ENCODE measurements at places on chromosomes 6 and 20.

DNA sequence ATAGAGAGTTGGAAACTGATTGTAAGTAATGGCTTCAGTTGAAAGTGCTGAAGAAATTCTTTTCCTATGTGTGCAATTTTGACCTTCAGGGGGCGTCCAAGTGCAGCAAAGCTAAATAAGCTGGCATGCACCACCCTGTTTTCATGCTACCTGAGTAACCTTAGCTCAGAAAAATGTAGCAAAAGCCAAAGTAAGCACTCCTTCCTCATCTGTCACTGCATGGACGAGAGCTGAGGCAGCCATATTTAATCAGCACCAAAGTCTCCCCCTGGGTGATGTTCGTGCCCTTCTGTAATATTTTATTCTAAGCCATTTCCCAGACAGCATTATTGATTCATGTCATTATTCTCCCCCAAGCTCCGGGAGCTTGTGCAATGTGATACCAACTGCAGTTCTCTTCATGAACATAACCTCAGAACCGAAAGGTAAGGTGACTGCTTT, 123.1 kb downstream of the RPS12 start:
- DNase-seq = no peak

GRCh38 chr6:5536644-5537043, 275.3 kb downstream of the FARS2 start:
- DNase-seq = no peak

GRCh38 chr6:9564021-9564420, 850.9 kb downstream of the TFAP2A start:
- no peak for DNase-seq

DNA sequence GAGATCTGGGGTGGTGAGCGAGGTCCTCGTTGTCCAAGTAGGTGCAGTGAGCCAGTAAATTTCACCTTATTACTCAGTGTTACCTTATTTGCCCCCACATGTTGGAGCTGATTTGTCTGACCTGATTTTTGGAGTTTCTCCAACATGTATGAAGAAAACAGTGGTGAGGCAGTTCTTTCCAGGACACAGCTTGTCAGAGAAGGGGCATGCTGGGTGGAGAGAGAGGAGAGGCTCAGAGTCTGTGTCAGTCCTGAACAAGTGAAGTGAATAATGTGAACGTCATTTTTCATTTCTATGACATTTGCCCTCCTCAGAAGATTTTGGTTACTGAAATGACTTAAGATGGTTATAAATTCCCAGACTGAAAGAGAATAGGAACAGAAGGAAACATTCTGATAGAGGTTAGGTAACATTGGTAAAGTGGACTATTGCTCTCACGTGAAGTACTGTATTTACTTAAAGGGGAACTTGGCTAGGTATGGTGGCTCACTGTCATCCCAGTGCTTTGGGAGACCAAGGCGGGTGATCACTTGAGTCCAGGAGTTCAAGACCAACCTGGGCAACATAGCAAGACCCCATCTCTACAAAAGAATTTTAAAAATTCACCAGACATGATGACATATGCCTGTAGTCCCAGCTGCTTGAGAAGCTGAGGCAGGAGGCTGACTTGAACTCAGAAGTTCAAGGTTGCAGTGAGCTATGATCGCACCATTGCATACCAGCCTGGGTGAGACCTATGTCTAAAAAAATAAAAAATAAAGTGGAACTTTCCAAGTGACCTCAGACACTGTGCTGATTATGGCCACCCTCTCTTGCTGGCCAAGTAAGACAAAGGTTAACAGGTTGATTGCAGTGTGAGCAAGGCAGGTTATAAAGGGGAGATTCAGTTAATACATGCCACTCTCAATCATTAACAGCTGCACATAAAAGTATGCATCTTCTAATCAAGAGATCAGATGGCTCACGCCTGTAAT, 184.3 kb downstream of the EDN1 start:
- DNase-seq = no peak

- no peak for DNase-seq
Measured at GRCh38 chr20:9161311-9161710, 92.4 kb downstream of the PLCB4 start.

DNA sequence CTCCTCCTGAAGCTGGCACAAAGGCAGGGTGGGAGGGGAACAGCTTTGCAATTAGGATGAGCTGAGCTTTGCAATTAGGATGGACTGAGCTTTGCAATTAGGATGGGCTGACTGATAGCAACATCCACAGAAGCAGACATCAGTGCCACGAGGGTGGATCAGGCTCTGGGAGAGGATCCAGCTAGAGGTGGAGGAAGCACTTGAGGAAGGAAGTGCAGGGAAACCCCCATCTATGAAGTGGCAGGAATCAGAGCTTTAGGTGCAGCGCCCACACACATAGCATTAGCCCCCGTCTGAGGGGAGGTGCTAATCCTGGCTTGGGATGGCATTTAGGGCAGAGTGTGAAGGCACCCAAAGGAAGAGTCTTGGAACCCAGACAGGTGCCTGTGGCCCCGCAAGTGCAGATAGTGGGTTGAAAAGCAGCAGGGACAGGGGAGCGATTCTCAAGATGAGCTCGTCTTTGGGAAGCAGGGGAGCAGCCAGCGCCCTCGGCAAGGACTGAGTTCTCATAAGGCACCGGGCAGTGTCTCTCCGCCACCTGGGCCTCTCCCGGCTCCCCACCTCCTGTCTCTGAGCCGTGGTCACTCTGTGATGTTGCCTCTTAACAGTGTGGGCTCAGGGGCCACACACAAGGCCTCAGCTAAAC, 12.0 kb upstream of the THBS2 start:
- no peak for DNase-seq

DNA sequence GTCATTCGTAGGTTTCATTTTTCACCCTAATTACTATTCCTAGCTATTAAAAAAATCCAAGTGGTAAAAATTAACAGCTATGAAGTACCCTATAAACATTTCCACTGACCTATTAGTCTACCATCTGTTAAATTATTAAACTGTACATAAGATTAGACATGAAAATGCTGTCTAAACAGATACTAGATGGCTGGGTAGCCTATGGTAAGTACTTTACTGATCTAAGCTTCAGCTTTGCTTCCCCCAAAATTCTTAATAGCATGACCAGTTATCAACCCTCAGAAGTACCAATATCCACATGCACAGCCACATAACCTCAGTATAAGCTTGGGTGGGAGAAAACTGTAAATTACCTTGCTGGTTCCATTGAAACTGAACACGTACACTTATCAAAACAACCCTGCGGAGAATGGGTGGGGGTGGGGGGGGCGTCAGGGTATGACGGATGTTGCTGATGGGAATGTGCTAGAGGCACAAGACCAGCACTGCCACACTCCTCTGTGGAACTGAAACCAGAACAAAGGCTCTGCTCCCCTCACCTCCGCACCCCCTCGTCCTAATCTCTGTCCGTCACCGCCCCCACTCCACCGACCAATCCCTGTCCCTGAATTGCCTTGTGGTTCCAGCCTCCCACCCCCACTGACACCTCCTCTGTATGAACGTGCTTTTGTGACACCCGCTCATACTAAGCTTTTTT, 45.3 kb downstream of the B4GALT5 start:
- DNase-seq = peak; percentile 19

DNA sequence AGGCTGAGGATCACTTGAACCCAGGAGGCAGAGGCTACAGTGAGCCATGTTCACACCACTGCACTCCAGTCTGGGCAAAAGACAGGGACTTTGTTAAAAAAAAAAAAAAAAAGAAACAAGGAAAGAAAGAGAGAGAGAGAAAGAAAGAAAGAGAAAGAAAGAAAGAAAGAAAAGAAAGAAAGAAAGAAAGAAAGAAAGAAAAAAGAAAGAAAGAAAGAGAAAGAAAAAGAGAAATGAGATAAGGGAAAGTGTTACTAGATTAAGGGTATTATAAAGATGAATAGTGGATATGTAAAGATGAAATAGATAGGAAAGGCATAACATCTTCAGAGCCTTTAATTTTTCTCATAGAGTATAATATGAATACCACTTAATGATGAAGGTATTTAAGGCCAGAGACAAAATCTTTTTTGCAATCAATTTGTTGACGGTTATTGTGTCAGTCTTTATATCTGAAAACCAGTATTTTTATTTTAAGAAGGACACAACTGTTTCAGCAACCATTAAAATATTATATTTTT, 26.6 kb downstream of the ABT1 start:
- DNase-seq = no peak

DNA sequence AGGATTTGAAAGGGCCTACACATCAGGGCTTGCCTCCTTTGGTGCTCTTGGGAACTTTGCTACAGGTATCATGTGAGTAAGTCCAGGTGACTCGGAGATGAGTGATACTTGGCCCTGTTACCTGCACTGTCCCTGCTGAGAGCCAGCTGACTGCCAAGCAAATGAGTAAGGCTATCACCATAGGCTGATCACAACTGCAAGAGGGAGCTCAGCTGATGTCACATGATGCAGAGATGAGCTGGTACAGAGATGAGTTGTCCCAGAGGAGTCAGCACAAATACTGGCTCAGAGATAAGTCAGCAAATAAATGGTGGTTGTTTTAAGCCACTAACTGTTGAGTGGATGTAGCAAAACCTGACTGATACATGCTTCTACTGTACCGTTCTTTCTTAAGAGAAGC, 41.4 kb downstream of the LAMP5 start:
- DNase-seq = no peak

- no peak for DNase-seq
Measured at GRCh38 chr6:144314562-144314961, 29.4 kb downstream of the UTRN start.

DNA sequence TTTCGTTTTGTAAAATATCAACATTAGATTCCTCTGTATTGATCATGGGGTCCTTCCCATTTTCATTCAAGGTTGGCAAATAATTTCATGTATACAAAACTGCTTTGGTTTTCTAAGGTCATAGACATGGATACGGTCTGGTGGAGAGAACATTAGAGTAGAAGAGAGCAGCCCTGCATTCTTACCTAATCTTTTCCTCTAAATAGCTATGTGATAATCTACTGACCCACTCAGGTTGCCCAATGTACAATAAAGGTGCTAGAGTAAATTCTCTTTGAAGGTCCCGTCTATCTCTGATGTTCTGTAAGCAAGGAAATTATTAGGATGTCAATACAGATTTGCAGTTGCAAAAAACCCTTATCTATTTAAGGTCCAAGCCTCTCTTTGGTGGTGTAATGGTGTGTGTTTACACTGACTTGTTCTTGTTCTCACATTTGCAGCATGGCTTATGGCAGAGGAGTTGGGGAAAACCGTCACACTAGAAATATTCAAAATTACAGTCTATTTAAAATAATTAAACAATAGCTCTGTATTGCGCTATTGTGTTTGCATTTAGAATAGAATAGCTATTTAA, 31.2 kb upstream of the NOX3 start:
- DNase-seq = no peak

GRCh38 chr20:51526106-51526470, 16.4 kb downstream of the NFATC2 start:
- DNase-seq = no peak

DNA sequence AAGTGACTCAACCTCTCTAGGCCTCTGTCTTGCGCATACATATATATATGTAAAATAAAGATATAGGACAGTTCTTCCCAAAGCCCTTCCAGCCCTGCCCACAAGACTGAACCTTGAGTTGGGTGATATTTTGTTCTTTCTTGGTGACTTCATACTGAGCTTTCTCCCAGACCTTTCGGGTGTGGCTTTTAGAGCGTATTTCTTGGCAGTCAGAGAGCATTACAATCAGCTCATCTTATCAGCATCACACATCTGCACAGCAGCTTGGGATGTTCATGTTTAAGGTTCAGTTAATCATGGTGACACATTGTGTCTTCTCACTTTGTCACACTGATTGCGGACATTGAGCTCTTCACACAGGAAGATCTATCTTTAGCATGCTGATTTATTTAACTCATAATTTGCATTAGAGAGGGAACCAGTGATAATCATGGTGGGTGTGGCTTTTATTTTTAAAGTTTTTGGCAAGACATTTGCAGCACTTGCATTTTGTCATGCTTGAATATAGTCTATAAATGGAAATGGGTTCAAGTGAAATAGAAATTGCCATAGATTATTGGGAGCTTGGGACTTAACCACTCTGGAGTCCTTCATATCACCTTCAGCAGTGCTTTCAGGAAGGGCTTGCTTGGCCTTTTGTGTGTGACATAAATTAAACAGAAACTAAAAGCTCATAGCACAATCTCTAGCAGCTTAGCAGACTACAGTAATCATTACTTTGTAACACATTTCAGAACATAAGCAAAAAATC, 8.3 kb downstream of the KIF3B start:
- DNase-seq = no peak

DNA sequence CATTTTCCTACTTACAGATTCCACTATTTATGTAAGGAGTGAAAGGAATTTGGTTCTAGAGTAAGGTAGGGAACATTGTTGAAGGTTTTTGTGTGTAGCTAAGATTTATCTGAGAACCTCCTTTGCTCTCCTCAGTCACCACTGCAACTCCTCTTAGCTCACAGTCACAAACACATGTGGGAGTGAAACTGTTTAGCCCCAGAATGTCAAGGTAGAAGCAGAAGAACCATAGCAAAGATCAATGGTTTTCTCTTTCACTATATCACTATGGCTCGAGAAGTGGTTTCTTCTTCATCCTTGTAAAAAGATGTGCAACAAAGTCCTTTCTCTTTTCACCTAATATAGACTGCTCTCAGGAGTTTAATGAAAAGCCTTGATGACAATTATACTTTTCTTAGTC, 6.5 kb upstream of the DEFB112 start:
- no peak for DNase-seq

GRCh38 chr6:119137194-119138072, 59.0 kb upstream of the FAM184A start:
- DNase-seq = no peak

DNA sequence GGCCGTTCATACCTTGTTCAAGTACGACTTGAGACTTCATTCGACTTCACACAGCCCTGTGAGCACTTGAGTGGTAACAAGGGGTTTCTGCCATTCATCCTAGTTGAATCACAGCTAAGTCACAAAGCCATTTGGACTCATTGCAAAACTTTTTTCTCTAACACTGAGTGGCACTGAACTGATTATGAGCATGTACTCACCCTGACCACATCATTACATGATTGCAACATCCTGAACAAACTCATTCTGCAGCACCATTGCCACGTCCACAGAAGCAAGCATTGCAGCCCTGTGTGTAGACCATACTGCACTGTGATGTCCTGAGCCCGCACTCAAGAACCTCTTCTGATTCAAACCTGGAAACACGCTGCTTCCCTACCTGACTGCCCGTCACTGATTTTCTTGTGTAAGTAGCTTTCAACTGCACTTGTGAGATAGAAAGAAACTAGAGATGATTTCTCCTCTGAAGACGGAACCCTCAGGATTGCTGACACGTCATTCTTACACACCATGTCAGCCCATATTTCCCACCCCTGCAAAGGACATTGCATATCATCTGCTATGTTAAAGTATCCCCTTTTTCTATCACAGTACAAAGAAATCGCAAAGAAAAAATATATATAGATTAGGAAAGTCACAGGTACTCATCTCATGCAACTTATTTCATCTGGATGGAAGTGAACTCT, 81.6 kb downstream of the C6orf118 start:
- DNase-seq = no peak

GRCh38 chr20:46324960-46325703, 16.8 kb upstream of the CDH22 start:
- DNase-seq = no peak

- DNase-seq = no peak
Measured at GRCh38 chr6:47769982-47770381, 11.8 kb upstream of the OPN5 start.

- DNase-seq = no peak
Measured at GRCh38 chr6:20943040-20943627, 408.9 kb downstream of the CDKAL1 start.

GRCh38 chr6:41637194-41638001, 870 bp upstream of the MDFI start:
- no peak for DNase-seq
